ENCODE measurements at places on chromosomes 2 and 18. TPM values are rescaled to one million over a fixed set of nuclear protein-coding genes. Genes with fewer than 3 reads are reported as not detected.

DNA sequence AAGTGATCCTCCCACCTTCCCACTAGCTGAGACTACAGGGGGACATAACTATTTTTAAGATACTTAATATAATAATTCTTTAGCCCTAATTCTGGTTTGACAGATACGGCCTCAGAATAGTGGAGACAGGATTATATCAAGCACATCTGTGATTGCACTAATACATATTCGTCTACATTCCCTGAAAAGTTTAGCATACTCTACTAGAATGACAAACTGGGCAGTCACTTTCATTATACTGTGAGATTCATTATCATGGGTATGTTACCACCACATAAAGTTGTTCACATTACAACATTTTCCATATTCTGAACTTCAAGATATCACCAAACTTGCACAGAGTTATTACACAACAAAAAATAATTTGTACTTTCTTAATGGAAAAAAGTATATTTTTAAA is 11.0 kb downstream of the FAM210A start:
- H3K4me3 ChIP-seq: no peak overlapping the region
- no peaks in the 10 kb centered on the region for H3K36me3 ChIP-seq
- H3K27ac ChIP-seq: no peak overlapping the region
- peaks cover 24% of the 10 kb centered on the region for H3K4me1 ChIP-seq

GRCh38 chr2:188746727-188747126 is 227.4 kb upstream of the COL3A1 start:
- no peak for DNase-seq
- H3K27ac ChIP-seq: no peak overlapping the region
- H3K36me3 ChIP-seq: no peaks in the 10 kb centered on the region
- H3K4me1 ChIP-seq: no peaks in the 10 kb centered on the region

DNA sequence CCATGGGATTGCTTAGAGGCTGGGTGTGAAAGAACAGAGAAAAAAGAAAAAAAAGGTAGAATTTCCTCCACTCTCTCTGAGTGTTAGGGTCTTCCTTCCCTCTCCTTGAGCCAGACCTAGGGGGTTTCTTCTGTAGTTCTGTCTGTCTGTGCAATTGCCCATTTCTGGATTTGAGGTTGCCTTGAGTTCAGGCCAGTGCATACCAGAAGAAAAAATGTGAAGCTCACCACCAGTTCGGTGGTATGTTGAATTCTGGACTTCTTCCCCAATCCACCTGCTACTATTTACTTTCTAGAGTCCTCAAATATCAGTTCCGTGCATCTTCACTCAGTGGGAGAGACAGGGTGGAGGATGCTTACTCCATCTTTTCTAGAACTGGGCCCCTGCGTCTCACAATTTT is 15.3 kb upstream of the SELENOI start:
- no peak overlapping the region for H3K4me3 ChIP-seq
- H3K27ac ChIP-seq: no peak overlapping the region
- DNase-seq: no peak
- H3K27me3 ChIP-seq: no peaks in the 10 kb centered on the region

GRCh38 chr2:128262315-128263253 is 56.1 kb downstream of the HS6ST1 start:
- H3K27me3 ChIP-seq: no peaks in the 10 kb centered on the region
- H3K4me3 ChIP-seq: no peak overlapping the region
- H3K36me3 ChIP-seq: no peaks in the 10 kb centered on the region
- no peaks in the 10 kb centered on the region for H3K4me1 ChIP-seq

GRCh38 chr2:28403370-28403956 is 10.8 kb downstream of the FOSL2 start:
- no peak overlapping the region for H3K4me3 ChIP-seq
- H3K27ac ChIP-seq: no peak overlapping the region
- H3K36me3 ChIP-seq: peaks cover 30% of the 10 kb centered on the region
- DNase-seq: no peak
- H3K27me3 ChIP-seq: no peaks in the 10 kb centered on the region

The CFAP53 gene
- 0.08 TPM for total RNA-seq

GRCh38 chr2:24330161-24330560 is 30.2 kb downstream of the ITSN2 start:
- no peak overlapping the region for H3K4me3 ChIP-seq
- DNase-seq: no peak
- H3K36me3 ChIP-seq: no peaks in the 10 kb centered on the region
- H3K4me1 ChIP-seq: peaks cover 11% of the 10 kb centered on the region
- no peaks in the 10 kb centered on the region for H3K27me3 ChIP-seq

DNA sequence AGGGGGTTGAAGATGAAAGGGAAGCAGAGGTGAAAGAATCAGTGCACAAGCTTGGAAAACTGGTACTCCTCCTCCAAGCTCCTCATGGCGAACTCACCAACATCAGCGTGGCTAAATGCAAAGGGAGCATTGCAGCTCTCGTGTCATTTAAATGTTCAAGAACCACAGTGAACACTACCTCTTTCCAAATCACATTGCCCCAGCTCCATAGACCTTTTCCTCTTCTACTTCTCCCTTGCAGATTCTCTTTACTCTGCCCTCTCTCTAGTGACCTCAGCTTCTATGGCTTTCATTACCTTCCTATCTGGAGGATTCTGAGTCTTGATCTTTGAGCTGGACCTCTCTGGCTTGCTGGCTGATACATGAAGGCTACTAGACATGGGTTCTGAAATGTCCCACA is 14.3 kb downstream of the EPB41L3 start:
- H3K4me3 ChIP-seq: no peak overlapping the region
- no peaks in the 10 kb centered on the region for H3K4me1 ChIP-seq
- H3K27ac ChIP-seq: no peak overlapping the region
- H3K36me3 ChIP-seq: no peaks in the 10 kb centered on the region

GRCh38 chr2:134386310-134386709 is 132.4 kb downstream of the MGAT5 start:
- no peaks in the 10 kb centered on the region for H3K36me3 ChIP-seq
- no peaks in the 10 kb centered on the region for H3K27me3 ChIP-seq
- H3K4me3 ChIP-seq: no peak overlapping the region
- no peaks in the 10 kb centered on the region for H3K4me1 ChIP-seq
- no peak for DNase-seq

- H3K36me3 ChIP-seq: no peaks in the 10 kb centered on the region
- H3K27ac ChIP-seq: peak overlapping the region; percentile 55
- DNase-seq: no peak
- peak overlapping the region; percentile 59 for H3K4me3 ChIP-seq
These were observed 1.0 kb downstream of the PLEK start for GRCh38 chr2:68366083-68366560.

GRCh38 chr18:48727681-48728080 is 188.8 kb downstream of the CTIF start:
- H3K27me3 ChIP-seq: no peaks in the 10 kb centered on the region
- H3K4me3 ChIP-seq: no peak overlapping the region
- no peaks in the 10 kb centered on the region for H3K4me1 ChIP-seq
- H3K27ac ChIP-seq: no peak overlapping the region

- peak overlapping the region; percentile 93 for H3K4me3 ChIP-seq
- no peak for DNase-seq
- H3K36me3 ChIP-seq: no peaks in the 10 kb centered on the region
- peaks cover 7% of the 10 kb centered on the region for H3K4me1 ChIP-seq
- H3K27me3 ChIP-seq: no peaks in the 10 kb centered on the region
These were observed 931 bp upstream of the TMEM131 start for GRCh38 chr2:97996679-97997078.

DNA sequence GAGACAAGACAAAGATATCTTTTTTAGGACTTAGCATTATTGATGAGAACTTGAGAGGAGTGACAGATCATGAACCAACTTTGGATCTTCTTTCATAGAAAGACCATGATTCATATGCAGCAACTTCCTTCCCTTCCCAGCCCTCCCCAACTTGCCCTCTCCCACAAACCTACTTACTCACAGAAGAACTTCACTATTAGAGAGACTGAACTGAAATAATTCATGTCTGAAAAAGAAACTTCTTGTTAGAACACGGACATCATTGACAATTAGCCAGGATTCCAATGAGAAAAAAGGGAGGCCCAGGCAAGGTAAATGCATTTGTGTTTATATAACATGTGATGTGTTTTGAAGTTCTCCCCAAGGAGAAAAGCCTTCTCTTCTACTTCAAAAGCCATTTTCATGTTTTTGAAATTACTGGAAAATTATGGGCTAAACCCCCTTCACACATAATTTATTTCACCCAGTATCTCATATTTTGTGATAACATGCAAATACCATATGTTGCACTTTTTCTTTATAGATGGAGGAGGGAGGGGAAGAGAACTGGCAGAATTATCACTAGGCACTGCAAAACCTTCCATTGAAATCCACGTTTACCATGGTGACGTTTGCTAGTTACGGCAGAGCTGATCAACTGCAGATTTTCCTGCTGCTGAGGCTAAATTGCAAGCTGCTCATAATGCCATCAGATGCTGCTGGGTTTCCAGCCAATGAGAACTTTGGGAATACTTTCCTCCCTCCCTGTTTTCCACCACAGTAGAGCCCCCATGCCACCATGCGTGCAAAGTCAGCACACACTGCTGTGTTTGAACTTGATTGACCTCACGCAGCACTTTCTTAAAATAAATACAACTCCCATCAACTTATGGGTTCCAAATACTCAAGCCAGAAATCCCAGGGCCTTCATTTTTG is 294.7 kb downstream of the MEIS1 start:
- no peaks in the 10 kb centered on the region for H3K4me1 ChIP-seq
- no peaks in the 10 kb centered on the region for H3K27me3 ChIP-seq
- no peak overlapping the region for H3K4me3 ChIP-seq
- no peak for DNase-seq

- no peaks in the 10 kb centered on the region for H3K36me3 ChIP-seq
- H3K27ac ChIP-seq: no peak overlapping the region
- H3K27me3 ChIP-seq: no peaks in the 10 kb centered on the region
These were observed 242.4 kb upstream of the TANK start for GRCh38 chr2:160917850-160918249.

DNA sequence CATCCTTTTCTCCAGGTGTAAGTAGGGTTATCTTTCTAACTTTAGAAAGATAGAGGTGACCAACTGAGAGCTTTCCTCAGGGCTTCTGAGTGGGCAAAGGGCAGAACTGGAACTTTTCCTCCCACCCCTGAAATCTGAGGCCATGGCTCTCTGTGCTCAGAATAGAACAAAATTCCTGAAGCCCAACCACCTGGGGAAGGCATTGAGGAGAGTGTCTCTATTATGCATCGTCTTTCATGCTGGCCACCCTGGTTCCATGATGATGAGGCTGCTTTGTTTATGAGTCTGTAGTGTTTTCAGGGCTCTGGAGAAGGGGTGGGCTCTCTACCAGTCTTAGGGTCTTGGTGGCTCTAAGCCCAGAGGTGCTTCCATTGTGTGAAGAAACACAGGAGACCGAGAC is 30.7 kb upstream of the IL1R1 start:
- H3K36me3 ChIP-seq: peaks cover 2% of the 10 kb centered on the region
- no peak for DNase-seq
- H3K27me3 ChIP-seq: no peaks in the 10 kb centered on the region
- peak overlapping the region; percentile 38 for H3K27ac ChIP-seq

GRCh38 chr2:238940806-238941205 is 92.9 kb downstream of the TWIST2 start:
- no peaks in the 10 kb centered on the region for H3K4me1 ChIP-seq
- no peak overlapping the region for H3K4me3 ChIP-seq
- H3K36me3 ChIP-seq: no peaks in the 10 kb centered on the region

The PJVK gene
- total RNA-seq: 2.3 TPM

The SFT2D3 gene
- total RNA-seq: 4.7 TPM

- H3K4me3 ChIP-seq: no peak overlapping the region
- DNase-seq: no peak
- no peaks in the 10 kb centered on the region for H3K36me3 ChIP-seq
- H3K27me3 ChIP-seq: no peaks in the 10 kb centered on the region
- no peak overlapping the region for H3K27ac ChIP-seq
These were observed 45.2 kb downstream of the SLC30A6 start for GRCh38 chr2:32210767-32211408.

The EIF5B gene
- 23.7 TPM for total RNA-seq

The GNAL gene
- 0.92 TPM for total RNA-seq

The NEU2 gene
- total RNA-seq: not detected

The TCF23 gene
- total RNA-seq: 0.05 TPM

The GRP gene
- not detected for total RNA-seq

DNA sequence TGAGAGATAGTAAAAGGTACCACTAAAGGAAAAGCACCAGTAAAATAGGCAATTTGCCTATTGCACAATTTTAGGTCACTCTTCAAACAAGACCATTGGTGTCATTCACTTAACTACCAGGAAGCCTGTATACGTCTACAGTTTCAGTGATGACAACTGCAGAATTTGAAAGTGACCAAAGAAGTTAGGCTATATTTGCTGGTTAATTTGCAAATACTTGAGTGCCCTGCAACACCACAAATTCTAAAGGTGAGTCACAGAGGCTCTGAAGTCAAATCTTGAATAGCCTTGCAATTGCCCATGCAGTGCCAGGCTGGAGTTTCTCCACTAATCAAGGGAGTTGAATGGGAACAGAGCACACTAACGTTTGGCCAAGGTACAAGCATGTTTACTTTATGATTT is 128.7 kb upstream of the CCDC68 start:
- H3K27ac ChIP-seq: no peak overlapping the region
- no peaks in the 10 kb centered on the region for H3K36me3 ChIP-seq
- H3K4me3 ChIP-seq: no peak overlapping the region
- DNase-seq: no peak
- H3K27me3 ChIP-seq: no peaks in the 10 kb centered on the region

The TOGARAM2 gene
- 0.19 TPM for total RNA-seq

GRCh38 chr2:71679491-71679890 is 226.1 kb downstream of the DYSF start:
- no peak overlapping the region for H3K4me3 ChIP-seq
- no peak for DNase-seq
- H3K27ac ChIP-seq: no peak overlapping the region
- no peaks in the 10 kb centered on the region for H3K4me1 ChIP-seq
- no peaks in the 10 kb centered on the region for H3K27me3 ChIP-seq
